ENCODE measurements at places on chromosomes 2 and 18.
A peak's percentile ranks its signal among the peaks of the same experiment; 100 is the strongest.

DNA sequence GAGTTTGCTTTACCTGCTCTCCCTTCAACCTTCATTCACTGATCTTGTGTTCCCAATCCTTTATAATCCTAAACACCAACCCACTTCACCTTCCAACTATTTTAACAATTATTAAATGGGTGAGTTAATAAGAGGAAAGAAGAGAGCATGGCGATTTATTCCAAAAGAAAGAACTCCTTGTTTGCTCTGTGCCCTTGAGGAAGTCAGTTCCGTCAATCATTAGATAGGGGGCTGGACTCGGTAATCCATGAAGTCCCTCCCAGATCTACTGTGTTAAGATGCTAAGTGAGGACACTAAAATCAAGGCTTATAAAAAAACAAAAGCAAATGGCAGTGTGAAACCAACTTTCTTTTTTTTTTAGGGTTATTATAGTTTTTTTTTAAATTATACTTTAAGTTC lies 589.9 kb downstream of the XIRP2 start:
- DNase-seq = no peak

GRCh38 chr2:234673961-234674759 lies 177.3 kb upstream of the ARL4C start:
- no peak for DNase-seq

- DNase-seq = no peak
Measured at GRCh38 chr2:207969249-207969648, 56.1 kb downstream of the PLEKHM3 start.

DNA sequence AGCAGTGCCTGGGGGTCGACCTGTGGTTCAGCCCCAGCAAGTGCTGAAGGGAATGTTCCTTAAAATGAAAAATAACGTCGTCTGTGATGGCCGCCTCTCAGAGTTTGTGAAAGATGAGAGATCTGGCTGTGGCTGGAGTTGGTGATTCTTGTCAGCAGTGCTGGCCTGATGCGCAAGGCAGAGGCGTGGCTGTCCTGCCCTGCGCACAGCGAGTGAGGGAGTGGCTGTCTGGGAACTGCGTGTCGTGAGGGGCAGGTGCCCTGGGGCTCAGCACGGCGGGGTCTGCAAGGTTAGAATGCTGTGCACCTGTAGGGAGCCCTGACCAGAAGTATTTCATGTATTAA lies 8.8 kb downstream of the NFATC1 start:
- no peak for DNase-seq

GRCh38 chr18:51321696-51322095 lies 124.2 kb upstream of the MEX3C start:
- DNase-seq = no peak

DNA sequence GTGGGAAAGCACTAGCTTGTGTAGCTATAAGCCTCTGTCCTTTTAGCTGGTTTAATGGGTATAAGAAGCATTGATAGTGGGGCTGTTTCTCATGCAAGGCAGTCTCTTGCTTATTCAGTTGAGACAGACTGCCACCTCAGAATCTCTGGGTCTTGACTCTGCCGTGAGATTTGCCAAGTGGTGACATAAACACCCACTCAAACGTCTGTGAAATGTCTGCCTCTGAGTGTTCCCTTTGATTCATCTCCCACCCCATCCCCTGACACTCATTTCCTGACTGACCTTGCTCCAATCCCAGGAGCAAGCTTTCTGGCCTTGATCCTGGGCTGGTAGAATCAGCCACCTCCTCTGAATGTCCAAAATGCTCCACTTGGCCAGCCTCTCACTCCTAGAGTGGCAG lies 141.9 kb upstream of the RBMS1 start:
- no peak for DNase-seq

DNA sequence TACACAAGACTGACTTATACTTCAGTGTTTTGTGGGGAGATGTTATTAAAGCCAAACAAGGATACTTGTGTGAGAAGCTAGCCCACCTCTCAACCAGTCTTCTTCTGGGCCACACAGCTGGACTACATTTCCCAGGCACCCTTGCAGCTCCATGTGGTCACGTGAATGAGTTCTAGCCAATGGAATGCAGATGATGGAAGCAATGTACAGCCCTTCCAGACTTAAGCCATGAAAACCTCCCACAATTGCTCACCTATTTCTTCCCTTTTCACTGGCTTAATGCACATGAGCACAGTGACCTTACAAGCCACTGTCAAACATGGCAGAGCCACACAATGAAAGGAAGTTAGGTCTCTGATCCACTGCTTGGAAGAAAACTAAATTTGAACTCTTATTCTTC lies 20.4 kb upstream of the FEZ2 start:
- DNase-seq = peak; percentile 47

Data from neural crest cell (in vitro differentiated cells).